ENCODE measurements at places on chromosomes 4 and X.

GRCh38 chr4:43757147-43757546, 691.5 kb downstream of the KCTD8 start:
- no peak for DNase-seq

- no peak for DNase-seq
Observed at GRCh38 chr4:15656038-15656470, 897 bp upstream of the FBXL5 start.

GRCh38 chrX:53682885-53683555, 3.5 kb downstream of the HUWE1 start:
- no peak for DNase-seq

DNA sequence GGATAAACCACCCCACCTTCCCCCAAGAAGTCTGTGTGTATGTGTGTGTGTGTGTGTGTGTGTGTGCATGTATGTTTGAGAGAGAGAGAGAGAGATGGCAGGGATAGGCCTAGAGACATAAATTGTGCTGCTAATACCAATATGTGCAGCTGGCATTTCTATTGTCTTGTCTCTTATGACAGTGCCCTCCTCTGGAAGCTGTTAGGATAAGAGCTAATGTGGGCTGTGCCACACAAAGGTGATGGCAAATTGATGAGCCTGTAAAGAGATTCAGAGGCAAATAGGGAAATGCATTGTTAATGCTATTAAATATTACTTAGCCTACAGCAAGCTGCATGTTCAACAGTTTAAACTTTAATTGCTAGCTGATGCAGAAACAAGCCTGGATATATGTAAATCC, 332.0 kb downstream of the NKX6-1 start:
- DNase-seq: no peak

DNA sequence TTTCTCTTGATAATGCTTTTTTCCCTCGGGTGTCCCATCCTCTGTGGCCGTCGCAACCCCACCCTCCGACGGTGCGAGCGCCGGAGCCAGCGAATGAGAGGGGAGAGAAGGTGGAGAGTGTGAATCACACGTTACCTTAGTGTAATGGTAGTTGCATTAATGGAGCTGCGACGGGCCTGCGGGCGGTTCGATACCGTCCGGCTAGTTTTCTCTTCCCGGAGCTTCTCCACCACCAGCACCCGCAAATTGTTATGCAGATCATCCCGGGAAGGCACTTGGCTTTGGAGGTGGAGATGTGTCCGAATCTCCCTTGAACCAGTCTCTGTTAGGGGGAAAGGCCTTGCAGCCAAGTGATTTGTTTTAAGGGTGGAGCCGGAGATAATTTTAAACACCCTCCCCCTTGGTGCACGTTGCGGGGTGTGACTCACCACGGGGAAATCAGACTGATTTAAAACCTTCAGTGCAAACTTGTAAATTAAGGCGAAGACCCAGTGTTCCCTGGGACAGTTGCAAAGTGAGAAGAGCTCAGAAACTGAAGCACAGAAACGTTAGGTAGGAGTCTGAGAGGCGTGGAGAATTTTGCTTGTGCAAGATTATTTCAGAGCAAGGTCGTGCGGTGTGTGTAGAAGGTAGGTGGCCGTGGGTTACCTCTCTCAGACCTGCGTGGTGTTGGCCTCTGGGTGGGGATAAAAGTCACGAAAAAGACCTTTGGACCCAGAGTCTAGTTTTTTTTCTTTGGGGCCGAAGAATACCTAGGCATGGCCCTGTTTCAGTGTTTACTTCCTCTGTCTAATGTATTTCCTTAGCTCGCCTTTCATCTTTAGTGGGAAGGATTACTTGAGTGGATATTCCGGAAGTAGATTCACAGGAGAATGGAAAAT, 1.3 kb downstream of the AFF1 start:
- peak; percentile 80 for DNase-seq

DNA sequence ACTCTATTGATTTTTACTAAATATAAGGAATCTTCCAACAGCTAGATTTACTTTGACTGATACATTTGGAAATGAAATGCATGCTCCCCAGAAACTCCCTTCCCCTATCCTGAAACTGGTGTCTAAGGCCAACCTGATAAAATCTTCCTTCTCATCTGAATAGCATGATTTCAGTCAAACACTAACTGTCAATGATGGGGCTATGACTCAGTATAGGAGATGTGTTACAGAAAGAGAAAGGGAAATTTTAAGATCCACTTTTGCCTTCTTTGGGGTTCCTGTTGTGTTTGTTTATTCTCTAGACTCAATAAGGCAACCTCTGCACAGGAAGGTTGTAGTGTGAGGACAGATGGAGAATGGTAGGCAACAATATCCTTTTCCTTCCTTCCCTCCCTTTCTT, 160.7 kb downstream of the MOSPD2 start:
- no peak for DNase-seq

GRCh38 chr4:72665171-72665968, 96.3 kb upstream of the ADAMTS3 start:
- DNase-seq: no peak

DNA sequence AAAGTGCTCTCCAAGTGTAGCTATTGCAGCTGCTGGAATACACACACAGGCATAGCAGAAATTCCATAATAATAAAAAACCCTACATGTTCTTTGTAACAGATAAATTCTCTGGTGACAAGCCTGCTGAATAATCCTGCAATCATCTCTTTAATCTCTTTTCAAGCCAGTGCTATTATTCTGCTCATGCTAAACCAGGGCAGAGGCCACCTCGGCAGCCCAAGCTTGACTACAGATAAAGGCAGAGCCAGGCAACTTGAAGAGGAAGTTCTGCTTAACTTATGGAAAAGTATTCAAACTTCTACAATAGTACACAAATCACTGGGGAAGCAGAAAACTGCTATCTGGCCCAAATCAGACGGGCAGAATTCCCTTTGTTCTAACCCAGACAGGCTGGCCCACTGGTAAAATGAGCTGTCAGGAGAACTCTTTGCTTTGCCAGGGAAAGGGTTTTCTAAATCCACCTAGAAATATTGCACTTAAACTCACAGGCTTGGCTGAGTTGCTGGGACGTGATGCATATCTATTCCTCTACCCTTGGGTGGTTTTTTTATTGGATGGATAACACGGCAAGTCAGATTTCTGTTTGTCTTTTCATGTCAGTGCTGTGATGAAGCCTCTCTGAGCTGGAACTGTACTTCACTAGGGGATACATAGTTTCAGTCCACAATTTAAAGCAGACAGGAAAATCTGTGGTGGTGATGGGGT, 70.5 kb downstream of the GATB start:
- DNase-seq: no peak

GRCh38 chr4:158446106-158446505, 75.6 kb upstream of the RXFP1 start:
- DNase-seq: no peak

DNA sequence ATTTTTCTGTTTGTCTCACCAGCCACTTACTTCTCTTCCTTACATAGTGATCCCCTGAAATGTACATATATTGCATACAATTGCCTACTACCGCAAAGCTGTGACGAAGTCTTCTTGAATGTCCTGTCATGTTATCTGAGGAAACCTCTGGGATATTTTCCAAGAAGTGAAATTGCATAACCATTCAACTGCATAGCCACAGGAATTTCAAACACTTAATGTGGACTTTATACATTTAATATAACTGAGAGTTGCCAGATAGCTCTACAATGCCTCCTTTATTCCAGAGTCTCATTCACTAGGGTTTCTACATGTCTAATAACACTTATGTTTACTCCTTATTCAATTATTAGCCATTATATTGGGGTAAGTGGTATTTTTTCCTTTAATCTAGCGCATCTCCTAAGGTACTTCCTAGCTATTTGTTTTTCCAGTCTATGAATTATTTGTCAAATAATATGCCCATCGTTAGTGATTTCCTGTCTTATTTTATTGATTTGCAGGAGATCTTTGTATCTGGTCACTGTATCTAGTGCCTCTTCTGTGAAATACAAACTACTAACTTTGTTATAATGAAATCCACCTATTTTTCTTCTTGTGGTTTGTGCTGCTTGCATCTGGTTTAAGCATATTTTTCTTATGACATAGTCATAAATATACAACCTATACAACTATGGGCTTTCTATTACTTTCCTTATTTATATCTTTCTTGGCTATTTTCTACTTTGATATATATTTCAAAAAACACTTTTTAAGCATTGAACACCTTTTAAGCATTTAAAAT, 69.2 kb upstream of the GRID2 start:
- no peak for DNase-seq

Measured in activated T-cell treated with anti-CD3 and anti-CD28 coated beads, Interleukin-2, amount 50 U/mL, for 1 hour (primary cell).